Ammon's horn (tissue), 1 donor: ENCODE measurements at places on chromosomes 16 and 17.
A peak's percentile ranks its signal among the peaks of the same experiment; 100 is the strongest.

DNA sequence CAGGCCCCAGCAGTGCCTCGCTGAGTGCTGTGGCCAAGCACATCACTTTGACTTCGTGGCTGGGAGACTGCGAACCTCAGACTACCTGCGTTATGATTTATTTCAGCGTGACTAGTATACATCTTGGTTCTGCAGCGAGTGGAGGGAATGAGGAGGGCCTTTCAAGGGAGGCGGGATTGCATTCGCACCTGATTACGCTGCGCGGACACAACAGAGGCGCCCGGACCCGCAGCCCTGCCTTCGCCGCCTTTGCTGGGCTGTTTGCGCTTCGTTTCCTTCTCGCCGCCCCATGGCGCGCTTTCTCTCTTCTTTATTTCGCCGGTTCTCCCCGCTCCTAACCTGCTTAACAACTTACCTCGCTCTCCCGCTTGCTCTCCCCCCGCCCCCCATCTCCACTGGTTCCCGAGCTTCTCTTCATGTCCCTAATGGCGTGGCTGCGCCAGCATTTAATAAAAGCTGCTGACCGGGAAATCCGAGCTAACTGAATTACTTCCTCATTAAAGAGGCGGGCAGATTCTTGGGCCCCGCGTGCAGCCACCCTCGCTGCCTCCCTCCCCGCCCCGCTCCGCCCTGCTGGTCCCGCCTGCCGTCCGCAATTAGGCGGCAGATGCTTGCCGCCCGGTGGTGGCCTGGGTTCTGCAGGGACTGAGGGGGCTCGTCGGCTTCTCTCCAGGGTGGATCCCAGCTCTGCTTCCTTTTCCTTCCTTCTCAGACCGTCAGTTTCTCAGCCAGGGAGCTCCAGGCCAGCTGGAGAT is 257.6 kb upstream of the SDK2 start:
- peak; percentile 21 for DNase-seq

DNA sequence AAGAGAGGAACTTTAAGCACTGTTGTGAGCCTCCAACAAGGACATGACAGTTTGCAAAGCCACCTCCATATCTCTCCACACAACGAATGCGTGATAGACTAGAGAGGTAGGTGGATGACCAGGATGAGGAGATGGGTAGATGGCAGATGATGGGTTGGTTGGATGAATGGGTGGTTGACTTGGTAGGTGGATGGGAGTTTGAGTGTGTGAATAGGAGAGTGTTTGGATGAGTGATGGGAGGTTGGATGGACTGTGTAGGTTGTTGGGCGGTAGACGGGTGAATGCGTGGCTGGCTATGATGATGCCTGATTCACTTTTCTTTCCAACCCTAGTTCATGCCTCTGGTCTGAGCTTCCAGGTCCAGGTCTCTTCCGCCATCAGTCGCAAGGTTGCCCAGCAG is 4.1 kb downstream of the CDH16 start:
- DNase-seq, result no peak

- DNase-seq, result no peak
These were observed 2.4 kb upstream of the FOXL1 start for GRCh38 chr16:86575754-86576557.

- no peak for DNase-seq
These were observed 20.4 kb downstream of the CDR2 start for GRCh38 chr16:22353933-22354541.

- DNase-seq, result no peak
These were observed 5.2 kb upstream of the RNF135 start for GRCh38 chr17:30965686-30966085.

DNA sequence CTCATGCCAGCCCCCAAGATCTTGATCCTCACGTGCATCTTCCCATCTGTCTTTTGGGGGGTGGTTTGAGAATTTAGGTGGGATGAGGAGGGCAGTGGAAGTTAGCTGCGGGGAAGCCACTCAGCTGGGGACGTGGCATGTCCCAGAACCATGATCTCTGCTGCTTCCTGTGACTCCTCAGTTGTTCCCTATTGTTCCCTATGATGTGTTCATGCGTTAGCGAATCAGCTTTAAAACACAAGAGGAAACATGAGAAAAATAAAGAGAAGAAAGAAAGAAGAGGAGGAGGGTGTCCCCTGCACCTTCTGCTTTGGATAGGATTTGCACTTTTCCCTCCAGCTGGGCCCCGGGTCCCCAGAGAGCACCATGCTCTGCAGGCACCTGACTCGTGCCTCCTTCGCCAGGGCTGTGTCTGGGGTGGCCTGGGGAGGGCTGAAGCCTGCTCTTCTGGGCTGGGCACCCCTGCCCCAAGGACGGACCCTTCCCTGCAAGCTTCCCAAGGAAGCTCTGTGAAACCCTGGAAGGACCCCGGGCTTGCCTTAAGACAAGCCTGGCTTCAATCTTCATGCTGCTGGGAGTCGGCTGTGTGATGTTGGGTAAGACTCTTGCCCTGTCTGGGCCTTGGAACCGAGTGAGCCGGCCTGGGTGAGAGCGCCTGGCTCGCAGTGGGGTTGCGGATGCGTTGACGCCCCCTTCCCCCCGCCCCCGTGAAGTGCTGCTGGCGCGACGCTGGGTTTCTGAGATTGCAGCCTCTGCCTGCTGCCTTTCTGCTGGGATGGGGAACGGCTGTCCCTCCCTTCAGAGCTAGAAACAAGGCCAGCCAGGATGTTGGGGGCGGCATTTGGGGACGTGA is 62.8 kb upstream of the CIBAR2 start:
- DNase-seq, result no peak

DNA sequence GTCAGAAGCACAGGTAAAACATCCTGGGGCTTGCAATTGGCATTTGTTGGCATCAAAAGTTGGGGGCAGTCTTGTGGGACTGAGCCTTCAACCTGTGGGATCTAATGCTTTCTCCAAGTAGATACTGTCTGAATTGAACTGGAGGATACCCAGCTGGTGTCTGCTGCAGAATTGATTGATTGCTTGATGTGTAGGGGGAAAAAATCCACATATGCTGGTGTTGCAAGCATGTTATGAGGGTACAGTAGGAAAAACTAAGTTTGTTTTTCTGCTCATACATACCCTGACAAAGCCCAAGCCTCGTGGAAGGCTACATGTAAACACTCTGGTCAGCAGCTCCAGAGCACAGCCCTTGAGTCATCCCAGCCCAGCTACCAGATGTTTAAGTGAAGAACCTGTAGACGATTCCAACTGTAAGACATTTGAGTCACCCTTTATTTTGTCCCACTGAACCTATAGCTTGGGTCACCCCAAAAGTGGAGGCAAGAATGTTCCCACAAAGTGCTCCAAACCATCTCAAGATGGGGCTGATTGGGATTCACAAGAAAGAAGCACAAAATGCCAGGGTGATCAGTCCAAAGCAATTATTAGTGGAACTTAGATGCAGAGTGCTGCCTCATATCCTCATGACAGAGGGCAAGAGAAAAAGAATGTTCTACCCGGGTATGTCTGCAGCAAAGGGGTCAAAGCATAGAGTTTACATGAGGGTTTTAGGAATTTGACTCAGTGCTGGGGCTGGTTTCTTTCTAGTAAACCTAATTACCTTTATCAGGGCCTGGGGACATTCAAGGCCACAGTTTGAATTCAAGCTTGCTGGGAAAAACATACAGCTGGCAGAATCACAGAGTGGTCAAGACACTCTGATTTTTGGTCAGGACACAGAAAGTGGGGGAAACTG is 9.6 kb upstream of the APPBP2 start:
- DNase-seq, result no peak

GRCh38 chr17:42345396-42346073 is 42.7 kb downstream of the STAT3 start:
- DNase-seq, result no peak

DNA sequence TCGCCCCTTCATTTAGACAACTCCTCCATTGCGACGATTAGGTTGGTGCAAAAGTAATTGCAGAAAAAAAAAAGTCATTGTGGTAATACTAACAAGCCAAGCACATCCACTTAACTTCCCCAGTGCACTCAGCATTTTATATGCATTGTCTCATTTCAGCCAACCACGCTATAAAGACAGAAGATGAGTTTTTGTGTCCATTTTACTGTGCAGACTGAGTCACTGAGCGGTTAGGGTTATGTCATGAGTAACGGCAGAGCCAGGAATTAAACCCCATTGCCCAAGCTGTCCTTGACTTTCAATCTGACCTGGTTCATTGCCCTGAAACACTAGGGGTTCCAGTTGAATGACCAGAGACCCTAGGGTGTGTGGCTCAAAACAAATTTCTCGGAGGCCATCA is 218.7 kb downstream of the XYLT1 start:
- DNase-seq, result no peak

- DNase-seq, result no peak
These were observed 55.4 kb downstream of the IRX6 start for GRCh38 chr16:55379371-55379770.

DNA sequence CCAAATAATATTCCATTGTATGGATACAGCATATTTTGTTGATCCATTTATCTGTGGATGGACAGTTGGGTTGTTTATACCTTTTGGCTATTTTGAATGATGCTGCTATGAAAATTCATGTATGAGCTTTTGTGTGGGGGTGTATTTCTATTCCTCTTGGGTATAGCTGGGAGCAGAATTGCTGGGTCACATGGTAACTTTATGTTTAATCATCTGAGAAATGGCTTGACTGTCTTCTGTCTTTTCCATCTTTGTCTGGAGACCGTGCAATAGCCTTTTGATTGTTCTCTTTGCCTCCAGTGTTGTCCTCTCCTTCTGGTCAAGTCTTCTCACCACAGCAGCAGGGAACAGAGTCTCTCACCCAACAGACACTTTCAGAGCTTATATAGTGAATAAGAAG is 20.5 kb upstream of the MAF start:
- no peak for DNase-seq

GRCh38 chr17:70187383-70187782 is 18.1 kb downstream of the KCNJ2 start:
- DNase-seq, result no peak
